ENCODE measurements at places on chromosomes 13 and 19.

- DNase-seq: no peak
These were observed 180.7 kb downstream of the STK24 start for GRCh38 chr13:98396071-98396710.

DNA sequence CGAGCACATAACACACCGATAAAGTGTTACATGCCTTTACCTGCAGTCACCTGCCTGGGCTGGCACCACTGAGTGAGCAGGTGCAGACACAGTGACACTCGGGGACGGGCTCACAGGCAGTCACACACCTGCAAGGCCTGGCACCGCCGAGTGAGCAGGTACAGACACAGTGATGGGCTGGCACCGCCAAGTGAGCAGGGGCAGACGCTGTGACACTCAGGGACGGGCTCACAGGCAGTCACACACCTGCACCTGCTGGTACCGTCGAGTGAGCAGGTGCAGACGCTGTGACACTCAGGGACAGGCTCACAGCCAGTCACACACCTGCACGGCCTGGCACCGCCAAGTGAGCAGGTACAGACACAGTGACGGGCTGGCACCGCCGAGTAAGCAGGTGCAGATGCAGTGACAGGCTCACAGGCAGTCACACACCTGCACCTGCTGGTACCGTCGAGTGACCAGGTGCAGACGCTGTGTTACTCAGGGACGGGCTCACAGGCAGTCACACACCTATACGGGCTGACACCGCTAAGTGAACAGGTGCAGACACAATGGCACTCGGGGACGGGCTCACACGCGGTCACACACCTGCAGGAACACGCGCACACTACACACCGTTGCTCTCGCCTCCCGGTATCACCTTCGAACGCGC, 470 bp downstream of the ZNF835 start:
- no peak for DNase-seq

DNA sequence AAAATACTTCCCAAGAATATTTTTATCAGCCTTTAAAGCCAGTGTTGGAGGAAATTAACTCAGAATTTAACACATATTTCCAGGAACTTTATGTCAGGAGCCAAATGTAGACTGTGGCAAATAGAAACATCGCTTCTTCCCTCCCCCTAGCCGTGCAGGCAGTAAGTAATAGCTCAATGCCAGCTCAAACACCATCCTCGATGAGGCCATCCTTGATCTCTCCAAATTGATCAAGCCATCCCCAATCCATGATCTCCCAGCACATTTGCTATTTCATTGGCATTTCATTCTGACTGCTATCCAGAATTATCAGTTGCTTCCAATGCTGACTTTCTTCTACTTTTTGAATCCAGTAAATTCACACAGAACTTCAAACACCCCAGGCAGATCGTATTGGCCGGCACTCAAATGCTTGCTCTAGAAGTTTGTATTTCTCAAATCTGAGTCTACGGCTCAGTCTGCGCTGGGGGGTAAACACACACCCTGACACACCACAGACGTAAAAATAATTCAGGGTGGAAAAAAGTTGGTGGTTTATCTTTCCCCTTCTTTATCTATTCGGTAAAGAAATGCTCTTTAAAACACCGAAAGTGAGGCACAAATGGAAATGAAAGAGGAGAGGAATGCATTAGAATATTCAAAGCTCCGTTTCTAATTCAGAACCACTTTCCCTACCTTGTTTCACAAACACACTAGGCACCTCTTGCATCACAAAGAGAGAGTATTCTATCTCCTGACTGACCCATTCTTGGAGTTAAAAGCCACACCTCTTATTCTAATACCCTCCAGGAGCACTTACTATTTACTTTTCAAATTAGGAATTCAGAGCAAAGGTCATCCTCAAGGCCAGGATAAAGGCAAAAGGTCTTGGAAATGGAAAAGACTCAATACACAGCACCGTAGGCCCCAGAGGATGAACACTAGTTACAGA, 991 bp downstream of the OBI1 start:
- DNase-seq: peak; percentile 30

GRCh38 chr13:64471916-64472315, 2758.2 kb downstream of the PCDH9 start:
- DNase-seq: peak; percentile 66

GRCh38 chr19:3849092-3849491, 19.7 kb downstream of the ZFR2 start:
- DNase-seq: peak; percentile 9

- DNase-seq: no peak
These were observed 53.6 kb downstream of the GATAD2A start for GRCh38 chr19:19459073-19459472.

DNA sequence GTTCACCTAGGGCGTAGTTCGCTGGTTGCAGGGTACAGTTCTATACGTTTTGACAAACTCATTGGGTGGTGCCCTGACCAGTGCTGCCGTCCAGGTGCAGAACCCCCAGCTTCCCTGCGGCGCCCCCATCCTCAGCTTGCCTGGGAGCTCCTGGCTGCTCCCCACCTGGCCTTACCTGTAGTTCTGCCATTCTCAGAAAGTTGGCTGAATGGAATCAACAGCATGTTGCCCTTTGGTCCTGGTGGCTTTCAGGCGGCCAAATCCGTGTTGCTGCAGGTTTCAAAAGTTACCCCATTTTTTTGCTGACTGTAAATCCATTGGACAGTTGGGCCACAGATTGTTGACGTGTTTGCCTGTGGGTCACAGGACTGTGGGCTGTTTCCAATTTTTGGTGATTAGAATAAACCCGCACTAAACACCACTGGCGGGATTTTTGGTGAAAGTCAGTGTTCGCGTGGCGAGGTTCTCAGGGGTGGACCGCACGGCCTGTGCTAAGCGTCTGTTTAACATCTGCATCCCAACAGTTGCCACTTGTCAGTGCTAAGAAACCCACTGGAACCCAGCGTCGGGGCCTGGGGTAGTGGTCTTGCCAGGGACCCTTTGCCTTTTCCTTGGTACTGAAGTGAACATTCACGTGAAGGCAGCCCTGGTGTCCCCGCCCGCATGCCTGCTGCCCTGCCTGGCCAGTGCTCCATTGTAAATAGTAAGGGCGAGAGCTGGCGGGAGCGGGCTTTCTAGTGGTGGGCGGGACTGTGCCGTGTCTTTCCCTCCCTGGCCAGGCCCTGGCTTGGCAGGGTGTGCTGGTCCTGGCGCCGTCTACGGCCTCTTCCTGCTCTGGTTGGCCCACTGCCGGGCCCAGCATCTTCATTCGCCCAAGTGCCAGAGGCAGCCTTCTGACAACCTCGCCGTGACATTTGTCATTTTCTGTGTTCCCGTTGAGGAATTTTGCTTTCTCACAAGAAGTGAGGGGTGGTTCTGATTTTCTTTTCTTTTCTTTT, 3.3 kb downstream of the DOT1L start:
- DNase-seq: peak; percentile 82

- no peak for DNase-seq
These were observed 48.4 kb downstream of the WASF3 start for GRCh38 chr13:26605845-26606244.

DNA sequence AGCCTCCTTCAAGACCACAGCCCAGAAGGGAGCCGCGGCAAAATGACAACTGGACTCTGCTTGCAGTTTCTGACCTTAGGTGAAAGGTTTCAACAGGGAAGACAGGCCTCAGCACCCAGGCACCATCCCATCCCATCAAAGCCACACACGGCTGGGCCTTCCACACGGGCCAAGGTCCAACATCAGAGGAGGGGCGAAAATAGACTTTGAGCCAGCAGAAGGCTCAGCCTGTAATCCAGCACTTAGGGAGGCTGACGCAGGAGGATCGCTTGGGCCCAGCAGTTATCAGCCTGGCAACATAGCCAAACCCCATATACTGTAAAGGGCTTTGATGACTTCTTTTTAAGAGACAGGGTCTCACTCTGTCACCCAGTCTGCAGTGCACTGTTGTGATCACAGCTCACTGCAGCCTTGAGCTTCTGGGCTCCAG, 26.8 kb upstream of the TINCR start:
- DNase-seq: no peak

GRCh38 chr19:48826606-48827020, 9.7 kb downstream of the HSD17B14 start:
- no peak for DNase-seq

- DNase-seq: peak; percentile 37
These were observed 131.5 kb downstream of the RGCC start for GRCh38 chr13:41588899-41589298.

DNA sequence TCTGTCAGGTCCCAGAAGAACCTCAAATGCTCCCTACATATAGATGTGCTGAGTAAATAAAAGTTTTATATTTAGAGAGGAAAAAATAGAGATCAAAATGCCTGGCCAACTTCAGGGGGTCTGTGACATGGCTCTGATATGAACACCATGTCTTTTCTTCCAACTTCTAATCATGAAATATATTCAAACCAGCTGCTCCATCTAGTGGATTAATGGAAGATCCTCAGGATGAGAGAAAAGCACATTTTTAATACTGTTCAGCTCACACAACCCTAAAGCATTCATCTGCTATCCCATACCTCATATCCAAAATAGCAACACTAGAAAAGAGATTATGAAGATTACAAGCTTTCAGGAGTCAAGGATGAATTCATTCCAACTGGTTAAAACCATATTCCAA, 56.0 kb upstream of the DOCK9 start:
- DNase-seq: peak; percentile 59

- no peak for DNase-seq
These were observed 6.2 kb downstream of the ZNF444 start for GRCh38 chr19:56147307-56147706.
